ENCODE measurements at places on chromosomes 5 and 9. TPM values are rescaled to one million over a fixed set of nuclear protein-coding genes. Genes with fewer than 3 reads are reported as not detected.

GRCh38 chr5:14185326-14186058, 42.4 kb downstream of the TRIO start:
- peak overlapping the region; percentile 72 for H3K27ac ChIP-seq
- no peak overlapping the region for H3K4me3 ChIP-seq
- no peak for DNase-seq
- no peaks in the 10 kb centered on the region for H3K27me3 ChIP-seq
- peaks cover 3% of the 10 kb centered on the region for H3K4me1 ChIP-seq

DNA sequence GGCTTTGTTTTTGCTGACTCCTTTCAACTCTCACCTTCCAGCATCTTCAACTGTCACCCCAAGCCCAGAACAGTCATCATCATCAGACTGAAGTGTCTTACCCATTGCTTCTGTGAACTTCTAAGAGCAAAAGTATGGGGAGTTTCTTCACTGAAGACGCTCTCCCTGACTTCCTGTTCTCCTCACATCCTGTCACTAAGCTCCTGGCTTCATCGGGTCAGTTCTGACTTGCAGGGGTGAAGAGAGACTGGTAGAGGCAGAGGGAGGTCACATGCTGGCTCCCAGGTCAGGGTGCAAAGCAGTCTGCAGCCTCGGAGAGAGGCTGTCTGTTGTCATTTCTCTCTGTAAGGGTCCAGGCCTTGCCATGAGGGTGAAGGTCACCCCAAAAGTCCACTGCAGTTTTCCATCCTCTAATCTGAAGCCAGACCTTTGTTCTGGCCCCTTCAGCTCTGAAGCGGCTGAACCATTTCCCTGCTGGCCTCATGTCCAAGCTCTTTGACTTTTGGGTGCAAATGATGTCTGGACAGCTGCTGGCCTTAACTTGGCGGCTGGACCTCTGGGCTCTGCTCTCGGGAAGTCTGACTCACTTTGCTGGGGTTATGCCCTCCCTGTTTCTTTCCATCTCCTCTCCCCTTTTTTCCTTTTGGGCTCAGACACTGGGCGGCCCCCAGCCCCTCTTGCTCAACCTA, 305.0 kb downstream of the RAB3C start:
- H3K4me3 ChIP-seq, result no peak overlapping the region
- no peak overlapping the region for H3K27ac ChIP-seq
- H3K36me3 ChIP-seq, result no peaks in the 10 kb centered on the region
- no peaks in the 10 kb centered on the region for H3K4me1 ChIP-seq

- no peaks in the 10 kb centered on the region for H3K4me1 ChIP-seq
- no peak for DNase-seq
- no peak overlapping the region for H3K4me3 ChIP-seq
- no peaks in the 10 kb centered on the region for H3K36me3 ChIP-seq
- H3K27ac ChIP-seq, result no peak overlapping the region
These were observed 717.3 kb upstream of the CHD1 start for GRCh38 chr5:99646011-99646647.

GRCh38 chr5:150519978-150520377, 12.0 kb downstream of the NDST1 start:
- peaks cover 4% of the 10 kb centered on the region for H3K4me1 ChIP-seq
- no peaks in the 10 kb centered on the region for H3K27me3 ChIP-seq
- no peaks in the 10 kb centered on the region for H3K36me3 ChIP-seq
- DNase-seq, result no peak
- H3K4me3 ChIP-seq, result no peak overlapping the region
- no peak overlapping the region for H3K27ac ChIP-seq

DNA sequence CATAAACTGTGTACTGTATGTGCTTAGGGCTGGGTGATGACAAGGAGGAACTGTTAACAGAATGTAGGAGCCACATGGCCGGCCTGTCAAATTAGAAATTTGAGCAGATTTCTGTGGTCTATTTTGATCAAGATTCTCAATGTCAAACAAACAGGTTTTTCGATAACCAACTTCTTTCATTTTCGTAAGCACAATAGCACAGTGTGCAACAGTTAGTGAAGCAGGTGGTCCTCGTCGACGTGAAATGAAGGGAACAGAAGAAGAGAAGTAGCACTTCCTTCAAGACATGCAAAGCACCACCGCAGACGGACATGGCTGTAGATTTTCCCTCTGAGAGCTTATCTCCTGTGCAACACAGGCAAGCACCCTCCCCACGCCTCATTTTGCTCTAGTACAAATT, 252.1 kb downstream of the CRB2 start:
- no peaks in the 10 kb centered on the region for H3K36me3 ChIP-seq
- no peaks in the 10 kb centered on the region for H3K27me3 ChIP-seq
- H3K27ac ChIP-seq, result no peak overlapping the region
- no peaks in the 10 kb centered on the region for H3K4me1 ChIP-seq
- no peak for DNase-seq
- H3K4me3 ChIP-seq, result no peak overlapping the region

GRCh38 chr9:135076143-135076875, 11.2 kb upstream of the OLFM1 start:
- no peak overlapping the region for H3K27ac ChIP-seq
- DNase-seq, result no peak

DNA sequence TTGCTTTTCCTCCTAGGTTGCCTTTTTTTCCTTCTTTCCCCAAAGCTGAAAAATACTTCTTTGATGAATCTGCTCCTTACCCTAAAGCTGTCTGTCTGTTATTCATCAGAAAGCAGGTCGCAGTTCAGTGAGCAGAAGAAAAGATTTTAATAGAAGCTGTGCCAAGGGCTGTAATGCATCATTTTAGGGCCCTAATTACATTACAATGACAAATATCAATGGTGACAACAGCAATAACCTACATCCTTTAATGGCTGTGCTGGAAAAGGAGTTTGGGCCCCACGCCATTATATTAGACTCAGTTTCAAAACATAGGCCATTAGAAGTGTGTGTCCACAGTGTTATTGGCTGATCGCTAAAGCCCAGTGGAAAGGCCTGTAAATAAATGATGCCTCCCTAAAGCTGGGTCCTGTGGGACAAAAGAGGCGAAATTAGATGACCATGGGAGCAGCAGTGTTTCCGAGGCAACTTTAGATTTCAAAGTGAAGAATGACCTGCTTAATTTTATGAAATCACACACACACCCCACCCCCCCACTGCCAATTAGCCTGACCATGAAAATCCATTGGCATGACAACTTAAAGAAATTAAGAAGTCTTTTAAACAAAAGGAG, 38.4 kb downstream of the TLE4 start:
- H3K36me3 ChIP-seq, result no peaks in the 10 kb centered on the region
- no peak overlapping the region for H3K4me3 ChIP-seq
- no peak for DNase-seq
- H3K4me1 ChIP-seq, result no peaks in the 10 kb centered on the region
- H3K27ac ChIP-seq, result no peak overlapping the region
- no peaks in the 10 kb centered on the region for H3K27me3 ChIP-seq

- H3K36me3 ChIP-seq, result no peaks in the 10 kb centered on the region
- no peaks in the 10 kb centered on the region for H3K27me3 ChIP-seq
- H3K27ac ChIP-seq, result no peak overlapping the region
- H3K4me1 ChIP-seq, result no peaks in the 10 kb centered on the region
- DNase-seq, result no peak
These were observed 105.7 kb upstream of the ADAMTSL1 start for GRCh38 chr9:18368206-18368605.

GRCh38 chr5:96050273-96050880, 88.7 kb upstream of the ELL2 start:
- no peaks in the 10 kb centered on the region for H3K36me3 ChIP-seq
- no peak overlapping the region for H3K4me3 ChIP-seq
- H3K27ac ChIP-seq, result no peak overlapping the region
- no peaks in the 10 kb centered on the region for H3K4me1 ChIP-seq

- H3K4me1 ChIP-seq, result peaks cover 32% of the 10 kb centered on the region
- H3K27ac ChIP-seq, result peak overlapping the region; percentile 47
- H3K27me3 ChIP-seq, result no peaks in the 10 kb centered on the region
These were observed 78.4 kb downstream of the RXRA start for GRCh38 chr9:134404376-134405358.

DNA sequence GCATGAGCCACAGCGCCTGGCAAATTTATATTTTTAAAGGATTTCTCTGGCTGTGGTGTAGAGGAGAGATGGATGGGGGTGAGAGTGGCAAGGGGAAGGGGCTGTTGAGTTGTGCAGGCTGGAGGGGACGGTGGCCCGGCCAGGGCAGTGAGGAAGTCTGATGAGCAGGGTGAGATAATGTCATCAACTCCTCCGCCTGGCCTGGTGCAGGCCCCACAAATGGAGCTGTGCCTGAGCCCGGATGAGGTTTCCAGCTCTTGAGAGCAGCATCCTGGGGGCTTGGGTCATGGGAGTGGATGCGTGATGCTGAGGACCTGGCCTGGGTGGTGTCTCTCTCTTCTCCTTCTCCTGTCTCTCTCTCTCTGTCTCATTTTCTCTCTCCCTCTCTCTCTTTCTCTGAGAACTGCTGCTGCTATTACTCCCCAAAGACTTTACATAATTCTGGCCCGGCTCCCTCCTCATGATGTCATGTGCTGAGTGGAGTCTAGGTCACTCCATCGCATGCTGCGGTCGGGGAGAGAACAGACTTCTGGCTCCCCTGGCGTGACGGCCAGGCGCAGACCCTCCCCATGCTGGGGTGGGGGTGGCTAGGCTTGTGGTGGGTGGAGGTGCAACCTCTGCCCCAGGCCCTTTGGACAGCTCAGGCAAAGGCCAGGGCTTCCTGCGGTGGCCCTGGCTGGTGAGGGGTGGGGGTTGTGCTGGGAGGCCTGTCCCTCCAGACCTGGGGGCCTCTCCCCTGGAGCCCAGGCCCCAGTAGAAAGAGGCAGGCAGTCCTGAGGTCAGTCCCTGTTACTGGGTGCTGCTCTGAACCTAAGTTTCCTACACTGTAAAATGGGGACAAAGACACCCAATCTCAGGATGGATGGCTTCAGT, 26.4 kb downstream of the FGF18 start:
- no peak overlapping the region for H3K4me3 ChIP-seq
- no peak overlapping the region for H3K27ac ChIP-seq
- no peak for DNase-seq
- no peaks in the 10 kb centered on the region for H3K4me1 ChIP-seq

DNA sequence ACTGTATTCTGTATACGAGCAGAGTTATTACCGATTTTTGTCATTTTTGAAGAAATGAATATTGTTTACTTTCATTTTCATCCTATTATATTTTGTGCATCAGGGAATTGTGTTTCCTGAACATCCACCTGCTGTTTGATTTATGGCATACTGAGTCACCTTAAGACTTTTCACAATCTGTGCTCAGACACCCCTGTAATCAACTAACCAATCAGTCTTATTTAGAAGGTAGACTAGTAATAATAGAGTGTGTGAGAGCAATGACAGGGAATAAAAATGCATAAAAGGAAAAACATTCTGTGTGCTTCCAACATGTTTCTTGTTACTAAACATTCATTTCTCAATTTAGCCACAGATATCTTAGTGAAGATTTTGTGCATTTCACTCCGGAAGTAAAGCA, 1413.6 kb upstream of the ACO1 start:
- H3K36me3 ChIP-seq, result no peaks in the 10 kb centered on the region
- DNase-seq, result no peak
- no peaks in the 10 kb centered on the region for H3K4me1 ChIP-seq
- no peak overlapping the region for H3K27ac ChIP-seq

DNA sequence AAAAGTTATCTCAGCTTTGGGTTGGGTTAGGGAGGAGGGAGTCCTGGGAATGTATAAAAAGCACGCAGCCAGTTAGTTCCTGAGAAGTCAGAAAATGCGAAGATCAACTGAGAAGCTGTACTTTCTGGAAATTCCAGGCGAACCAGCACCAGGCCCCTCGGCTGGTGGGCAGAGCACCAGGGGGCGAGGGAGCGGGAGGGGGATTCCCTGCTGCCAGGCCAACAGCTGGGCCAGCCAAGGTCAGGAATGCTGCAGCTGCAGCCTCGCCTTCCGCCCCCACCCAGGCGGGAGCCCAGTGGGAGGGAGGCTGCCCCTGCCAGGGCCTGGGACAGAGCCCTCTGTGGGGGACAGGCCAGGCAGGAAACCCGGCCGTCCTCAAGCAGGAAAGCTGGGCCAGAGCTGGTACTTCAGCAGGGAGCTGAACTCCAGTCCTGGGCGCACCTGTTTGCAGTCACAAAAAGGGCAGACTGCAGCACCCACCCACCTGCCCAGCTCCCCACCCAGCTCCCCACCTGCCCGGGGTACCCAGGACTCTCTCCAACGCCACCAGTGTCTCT, 35.5 kb downstream of the VAV2 start:
- no peak overlapping the region for H3K27ac ChIP-seq
- H3K27me3 ChIP-seq, result no peaks in the 10 kb centered on the region
- no peak overlapping the region for H3K4me3 ChIP-seq
- no peak for DNase-seq
- H3K4me1 ChIP-seq, result no peaks in the 10 kb centered on the region
- no peaks in the 10 kb centered on the region for H3K36me3 ChIP-seq

- H3K36me3 ChIP-seq, result no peaks in the 10 kb centered on the region
- DNase-seq, result peak; percentile 21
- peaks cover 39% of the 10 kb centered on the region for H3K4me1 ChIP-seq
- H3K27me3 ChIP-seq, result no peaks in the 10 kb centered on the region
These were observed 3.8 kb upstream of the NDST1 start for GRCh38 chr5:150503977-150504620.

DNA sequence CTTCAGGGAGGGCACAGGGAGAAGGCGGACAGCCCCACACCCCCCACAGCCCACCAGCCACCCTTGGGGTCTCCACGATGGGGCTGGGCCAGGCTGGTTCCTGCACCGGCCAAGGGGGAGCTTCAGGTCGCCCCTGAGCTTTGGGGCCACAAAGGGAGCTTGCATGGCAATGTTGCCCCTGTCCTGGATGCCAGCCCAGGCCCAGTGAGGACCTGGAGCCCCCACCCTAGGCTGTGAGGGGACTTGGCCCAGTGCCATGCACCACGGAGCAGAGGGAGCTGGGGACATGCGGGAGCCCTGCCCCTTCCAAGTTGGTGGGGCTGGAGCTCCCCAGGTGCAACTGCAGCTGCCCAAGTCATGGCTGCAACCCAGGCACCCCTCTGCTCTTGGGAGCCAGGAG, 18.4 kb downstream of the TMEM38B start:
- H3K36me3 ChIP-seq, result no peaks in the 10 kb centered on the region
- DNase-seq, result no peak
- H3K4me1 ChIP-seq, result no peaks in the 10 kb centered on the region

- DNase-seq, result no peak
- no peaks in the 10 kb centered on the region for H3K36me3 ChIP-seq
- peak overlapping the region; percentile 86 for H3K27ac ChIP-seq
- H3K4me3 ChIP-seq, result peak overlapping the region; percentile 54
- no peaks in the 10 kb centered on the region for H3K4me1 ChIP-seq
- no peaks in the 10 kb centered on the region for H3K27me3 ChIP-seq
These were observed 1.2 kb downstream of the BNC2 start for GRCh38 chr9:16869131-16869881.

C5orf46 gene
- 0.59 TPM for total RNA-seq

TPPP gene
- 6.9 TPM for total RNA-seq

ECSCR gene
- 6.7 TPM for total RNA-seq

HNRNPAB gene
- 73.1 TPM for total RNA-seq

GNG10 gene
- 51.2 TPM for total RNA-seq

IFNA17 gene
- total RNA-seq, result not detected

ADAMTS12 gene
- 0.09 TPM for total RNA-seq
